ENCODE measurements at places on chromosomes 5 and 9.
A peak's percentile ranks its signal among the peaks of the same experiment; 100 is the strongest.

- no peak for DNase-seq
These were observed 11.0 kb downstream of the B4GALT7 start for GRCh38 chr5:177610770-177611445.

GRCh38 chr9:4382722-4383317 lies 83.0 kb upstream of the GLIS3 start:
- DNase-seq = no peak

DNA sequence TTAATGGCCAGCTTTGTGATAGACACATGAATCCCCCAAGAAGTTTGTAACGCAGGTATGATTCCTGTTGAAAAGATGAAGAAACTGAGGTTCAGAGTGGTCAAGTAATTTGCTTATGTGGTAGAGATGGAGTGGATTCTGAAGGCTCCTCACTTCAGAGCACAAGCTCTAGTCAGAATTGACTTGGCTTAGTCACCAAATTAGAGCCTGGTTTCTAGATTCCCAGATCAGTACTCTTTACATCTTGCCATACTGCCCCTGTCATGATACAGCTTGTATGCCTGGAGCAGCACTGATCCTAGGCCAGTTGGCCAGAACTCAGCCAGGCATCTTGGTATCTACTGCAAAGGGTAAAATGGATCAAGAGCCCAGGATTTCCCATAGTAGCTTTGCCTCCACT lies 284.4 kb upstream of the RFX3 start:
- no peak for DNase-seq

GRCh38 chr5:50724262-50724661 lies 57.8 kb downstream of the PARP8 start:
- DNase-seq = no peak

DNA sequence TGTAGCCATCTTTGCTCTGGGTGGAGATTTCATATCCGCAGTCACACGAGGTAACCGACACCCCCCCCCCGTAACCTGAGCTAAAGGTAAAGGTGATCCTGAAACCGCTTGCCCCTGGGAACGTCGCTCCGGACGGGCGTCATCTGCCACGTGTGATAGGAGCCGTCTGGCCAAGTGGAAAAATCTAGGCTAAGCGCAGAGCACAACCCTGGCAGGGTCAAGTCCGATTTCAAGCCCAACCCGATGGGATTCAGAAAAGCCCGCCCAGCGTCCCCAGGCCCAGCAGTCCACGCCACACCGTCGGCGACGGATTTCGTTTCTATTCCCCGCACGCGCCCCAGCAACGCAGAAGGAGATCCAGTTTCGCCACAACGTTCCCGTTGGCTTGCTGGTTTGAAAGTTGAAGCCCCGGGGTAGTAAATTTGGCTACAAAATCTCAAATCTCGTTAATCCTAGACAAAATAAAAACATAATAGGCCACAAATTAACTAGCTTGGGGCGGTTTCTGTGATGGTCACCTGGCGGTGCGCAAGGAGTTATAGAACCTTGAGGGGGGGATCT lies 32.4 kb upstream of the NFIB start:
- peak; percentile 48 for DNase-seq

DNA sequence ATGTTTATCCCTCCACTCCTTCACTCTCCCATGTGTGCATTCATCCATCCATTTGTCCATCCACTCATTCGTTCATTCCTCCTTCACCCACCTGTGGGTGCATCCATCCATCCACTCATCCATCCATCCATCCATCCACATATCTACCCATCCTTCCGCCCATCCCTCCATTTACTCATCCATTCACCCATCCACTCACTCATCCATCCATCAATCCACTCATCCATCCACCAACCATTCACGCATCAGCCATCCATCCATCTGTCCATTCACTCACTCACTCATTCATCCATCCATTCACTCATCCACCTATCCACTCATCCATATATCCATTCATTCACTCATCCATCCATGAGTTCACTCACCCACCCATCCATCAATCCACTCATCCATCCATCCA lies 7.3 kb downstream of the SLC9A3 start:
- no peak for DNase-seq

- no peak for DNase-seq
These were observed 100.6 kb downstream of the LIFR start for GRCh38 chr5:38455796-38456330.

GRCh38 chr9:133023117-133023890 lies 7.5 kb upstream of the GTF3C5 start:
- DNase-seq = no peak

DNA sequence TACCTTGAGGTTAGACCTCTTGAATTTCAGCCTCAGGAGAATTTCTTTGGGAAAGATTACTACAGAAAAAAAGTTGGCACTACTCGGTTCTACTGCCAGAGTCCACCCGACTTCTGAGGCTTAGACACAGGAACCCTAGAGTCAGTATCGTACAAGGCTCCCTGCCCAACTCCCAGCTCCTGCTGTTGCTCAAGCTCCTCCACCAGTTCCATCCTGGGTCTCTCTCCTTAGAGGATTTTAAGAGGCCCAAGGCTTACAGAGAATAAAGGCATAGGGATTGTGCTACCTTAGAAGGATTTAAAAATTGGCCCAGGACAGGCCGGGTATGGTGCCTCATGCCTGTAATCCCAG lies 29.0 kb upstream of the SSBP2 start:
- DNase-seq = no peak

- no peak for DNase-seq
These were observed 521 bp upstream of the SLIT3 start for GRCh38 chr5:169301386-169301934.

GRCh38 chr5:27479859-27480258 lies 441.5 kb upstream of the CDH9 start:
- DNase-seq = no peak
